ENCODE measurements at places on chromosomes 7 and 10.

- DNase-seq = no peak
These were observed 239.5 kb upstream of the FOXP2 start for GRCh38 chr7:114175125-114175524.

- DNase-seq = no peak
These were observed 67.5 kb downstream of the ATXN7L1 start for GRCh38 chr7:105808703-105809590.

- DNase-seq = no peak
These were observed 268.4 kb downstream of the TCERG1L start for GRCh38 chr10:131043039-131043691.

GRCh38 chr7:30222515-30223215 is 61.7 kb upstream of the ZNRF2 start:
- DNase-seq = peak; percentile 46

DNA sequence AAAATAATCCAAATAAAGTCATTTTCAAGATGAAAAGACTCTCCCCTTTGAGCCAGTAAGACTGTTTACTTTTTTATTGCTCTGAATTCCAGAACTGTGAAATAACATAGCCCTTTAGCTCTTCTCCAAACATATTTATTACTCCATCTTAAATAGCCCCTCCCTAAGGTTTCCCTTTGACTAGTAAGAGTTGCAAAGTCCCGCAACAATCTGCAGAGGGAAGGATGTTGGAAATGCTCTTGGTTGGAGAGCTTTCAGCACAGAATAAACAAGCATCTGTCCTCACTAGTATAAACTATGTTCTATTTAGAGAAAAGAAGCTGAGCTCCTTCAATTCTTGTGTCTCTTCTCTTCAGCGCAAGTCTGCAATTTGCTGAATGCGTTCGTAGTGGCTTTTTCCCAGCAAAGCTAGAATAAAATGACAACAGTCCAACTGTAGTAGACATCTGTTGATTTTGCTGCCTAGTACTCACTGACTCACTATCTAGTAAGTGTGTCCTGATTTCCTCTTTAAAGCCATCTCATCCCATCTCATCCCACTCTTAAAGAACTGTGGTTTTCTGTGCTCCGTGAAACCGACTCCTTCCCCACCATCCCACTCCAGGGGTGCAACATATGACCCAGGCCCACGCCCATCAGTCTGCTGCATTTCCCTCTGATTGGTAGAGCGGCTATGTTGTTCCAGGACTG is 104.0 kb downstream of the FAM107B start:
- DNase-seq = no peak

DNA sequence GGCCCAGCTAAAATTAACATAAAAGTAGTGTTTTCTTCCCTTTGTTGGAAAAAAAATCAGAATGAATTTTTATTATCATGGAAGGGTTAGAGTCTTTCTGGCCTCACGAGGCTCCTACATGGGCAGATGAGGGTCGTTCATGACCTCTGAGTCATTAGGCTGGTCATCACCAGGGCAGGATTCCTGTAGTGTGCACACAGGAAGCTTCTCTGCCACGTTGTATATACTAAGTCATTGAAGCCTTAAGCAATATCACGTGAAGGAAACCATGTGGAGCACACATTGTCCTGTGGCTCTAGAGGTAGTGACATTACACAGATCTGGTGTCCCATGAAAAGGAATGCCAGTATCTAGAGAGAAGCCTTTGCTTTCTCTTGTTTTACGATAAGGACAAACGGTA is 84.7 kb upstream of the C1QL3 start:
- no peak for DNase-seq

GRCh38 chr7:81659697-81660395 is 110.0 kb downstream of the HGF start:
- no peak for DNase-seq

- DNase-seq = no peak
These were observed 93.6 kb downstream of the ICA1 start for GRCh38 chr7:8168336-8168735.

DNA sequence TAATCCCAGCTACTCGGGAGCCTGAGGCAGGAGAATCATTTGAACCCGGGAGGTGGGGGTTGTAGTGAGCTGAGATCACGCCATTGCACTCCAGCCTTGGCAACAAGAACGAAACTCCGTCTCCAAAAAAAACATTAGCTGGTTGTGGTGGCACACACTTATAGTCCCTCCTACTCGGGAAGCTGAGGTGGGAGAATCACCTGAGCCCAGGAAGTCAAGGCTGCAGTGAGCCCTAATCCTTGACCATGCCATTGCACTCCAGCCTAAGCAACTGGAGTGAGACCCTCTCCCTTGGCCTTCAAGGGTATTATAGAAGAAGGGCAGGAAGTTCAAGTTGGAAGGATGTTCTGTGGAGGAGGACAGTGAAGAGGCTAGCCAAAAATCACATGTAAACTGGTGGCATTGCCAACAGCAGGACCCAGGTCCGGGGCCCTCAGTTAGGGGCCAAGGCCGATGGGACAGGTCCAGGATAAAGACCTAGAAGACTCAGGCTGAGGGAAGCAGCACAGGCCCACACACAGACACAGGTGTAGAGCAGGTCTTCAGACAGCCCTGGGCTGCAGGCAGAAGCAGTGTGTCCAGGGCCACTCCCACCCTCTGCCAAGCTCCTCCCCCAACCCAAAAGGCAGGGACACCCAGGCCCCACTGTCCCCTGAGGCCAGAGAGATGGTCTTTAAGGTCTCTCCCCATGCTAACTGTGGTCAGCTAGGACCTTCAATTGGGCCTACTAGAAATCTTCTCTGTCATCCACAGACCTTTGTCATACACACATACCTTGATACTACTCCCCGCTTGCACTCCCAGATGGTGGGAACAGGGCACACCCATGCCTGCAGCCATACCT is 8.4 kb upstream of the SAMD8 start:
- no peak for DNase-seq

GRCh38 chr7:2572101-2572842 is 13.5 kb downstream of the IQCE start:
- DNase-seq = no peak

- DNase-seq = no peak
These were observed 809 bp upstream of the OGA start for GRCh38 chr10:101818872-101819633.

- no peak for DNase-seq
These were observed 122.0 kb upstream of the PPP2R2D start for GRCh38 chr10:131778842-131779241.

GRCh38 chr10:124027031-124027611 is 66.3 kb downstream of the CHST15 start:
- DNase-seq = no peak

DNA sequence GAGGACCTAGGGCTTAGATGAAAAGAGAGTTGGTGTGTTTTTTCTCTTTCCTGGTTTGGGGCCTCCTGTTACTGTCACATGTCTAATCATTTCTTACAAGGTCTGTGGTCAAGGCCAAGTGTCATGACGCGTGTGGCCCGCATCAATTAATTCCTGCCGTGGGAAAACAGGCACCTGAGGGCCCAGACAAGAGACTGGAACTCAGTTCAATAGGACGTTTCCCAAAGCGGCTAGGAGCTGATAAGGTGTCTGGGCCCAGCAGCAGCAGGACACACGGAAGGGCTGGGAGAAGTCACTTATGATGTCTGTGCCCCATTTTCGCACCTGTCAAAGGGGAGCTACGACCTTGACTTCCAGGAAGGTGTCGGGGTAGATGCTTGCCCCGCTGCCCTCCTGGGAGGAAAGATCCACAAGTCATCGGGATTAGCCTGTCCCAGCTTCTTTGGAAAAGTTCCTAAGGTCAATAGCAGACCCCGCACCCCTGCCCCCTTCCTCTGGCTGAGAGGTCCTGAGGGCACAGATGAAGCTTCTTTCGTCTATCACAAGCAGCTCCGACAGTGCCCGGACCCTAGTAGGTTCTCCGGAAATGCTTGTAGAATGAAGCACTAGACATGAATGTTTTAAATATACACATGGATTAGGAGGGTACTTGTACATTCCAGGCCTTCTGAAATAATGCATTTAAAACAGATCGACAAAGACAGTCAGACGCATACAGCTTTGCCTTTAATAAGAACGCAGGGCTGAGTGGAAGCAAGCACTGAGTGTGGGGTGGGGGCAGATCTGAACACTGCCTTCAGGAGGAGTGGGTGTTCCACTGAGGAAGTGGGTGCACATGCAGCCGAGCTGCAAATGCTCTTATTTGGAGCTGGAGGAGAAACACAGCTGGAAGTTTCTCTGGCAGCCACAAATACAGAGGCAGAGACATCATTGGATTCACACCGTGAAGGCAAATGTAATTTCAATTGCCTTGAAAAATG is 237.5 kb upstream of the GRB10 start:
- DNase-seq = no peak

DNA sequence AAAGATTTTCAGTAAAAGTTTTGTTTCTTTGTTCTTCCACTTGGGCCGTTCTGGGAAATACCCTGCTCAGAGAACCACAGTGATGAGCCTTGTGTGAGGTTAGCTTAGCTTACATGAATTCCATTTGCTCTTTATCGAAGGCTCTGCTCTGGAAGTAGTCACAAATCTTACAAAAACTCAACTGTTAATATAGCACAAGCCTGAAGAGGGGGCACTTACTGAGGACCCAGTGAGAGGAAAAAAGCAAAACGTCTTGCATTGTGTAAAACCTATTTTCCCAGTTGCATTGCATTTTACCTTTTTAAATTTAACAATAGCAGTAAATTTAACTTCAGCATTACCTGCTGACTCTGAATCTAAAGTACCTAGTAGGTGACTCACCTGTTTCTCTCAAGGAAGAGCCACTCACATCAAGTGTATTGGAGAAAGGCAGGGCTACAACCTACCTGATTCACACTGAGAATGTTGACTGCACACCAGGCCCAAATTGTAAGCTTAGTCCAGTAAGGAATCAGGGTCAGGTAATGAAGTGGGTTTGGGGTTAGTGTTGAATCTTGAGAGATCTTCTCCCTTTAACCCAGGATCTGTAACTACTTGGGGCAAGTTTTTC is 42.3 kb downstream of the PPP1R17 start:
- DNase-seq = no peak

DNA sequence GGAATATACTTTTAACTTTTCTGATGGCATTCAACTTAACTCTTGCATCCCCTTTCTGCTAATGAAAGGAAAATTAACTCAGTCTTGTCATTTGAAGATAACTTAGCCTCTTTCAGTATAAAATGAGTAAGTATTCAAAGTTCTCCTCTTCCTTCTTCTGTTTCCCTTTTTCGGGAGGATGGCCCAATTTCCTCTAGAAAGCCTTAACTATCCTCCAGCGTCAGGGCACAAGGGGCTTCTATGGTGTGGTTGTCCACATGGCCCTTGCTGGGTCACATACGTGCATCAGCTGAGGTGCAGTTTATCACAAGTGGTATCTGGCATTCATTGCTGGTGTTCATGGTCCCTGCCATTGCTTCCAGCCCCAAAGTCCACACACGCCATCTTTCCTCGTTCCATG is 17.8 kb upstream of the GSAP start:
- DNase-seq = no peak

DNA sequence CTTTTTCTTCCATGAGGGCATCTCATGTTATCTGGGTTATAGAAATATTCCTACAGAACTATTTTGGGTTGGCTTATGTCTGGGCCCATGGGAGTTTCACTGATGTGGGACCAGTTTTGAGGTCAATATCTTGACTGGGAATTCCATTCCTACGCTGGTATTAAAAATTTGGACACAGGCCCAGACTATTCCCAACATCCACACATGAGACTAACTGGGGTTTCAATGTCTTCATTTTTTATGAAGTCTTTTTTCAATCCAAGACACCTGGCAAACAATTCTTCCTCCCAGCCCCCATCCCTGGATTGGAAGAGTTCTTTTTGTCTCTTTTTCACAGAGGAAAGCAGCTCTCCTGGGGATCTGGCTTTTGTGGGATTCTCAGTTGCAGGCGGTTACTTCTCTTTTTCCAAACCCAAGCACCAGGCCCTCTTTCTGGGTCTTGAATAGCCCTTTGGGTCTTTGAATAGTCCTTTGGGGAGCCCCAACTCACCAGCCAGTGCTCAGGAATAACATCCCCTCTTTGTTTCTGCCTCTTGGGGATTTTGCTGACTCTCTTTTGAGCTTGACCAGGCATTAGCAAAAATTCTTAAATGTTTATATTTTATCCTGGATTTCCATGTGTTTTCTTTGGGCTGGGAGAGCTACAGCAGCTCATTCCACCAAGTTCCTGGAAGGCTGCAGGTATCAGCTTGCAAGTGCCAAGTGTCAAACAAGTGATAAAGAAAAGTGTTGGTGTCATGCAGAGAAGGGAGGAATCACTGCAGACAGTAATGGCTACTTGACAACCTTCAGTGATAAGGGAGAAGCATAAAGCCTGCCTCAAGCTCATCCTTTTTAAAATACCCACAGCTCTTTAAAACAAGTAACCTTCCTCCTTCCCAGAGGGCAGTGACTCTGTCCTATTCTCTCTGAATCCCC is 234.3 kb downstream of the ADAM12 start:
- no peak for DNase-seq

- DNase-seq = no peak
These were observed 129.4 kb upstream of the ZNF746 start for GRCh38 chr7:149626972-149627371.

DNA sequence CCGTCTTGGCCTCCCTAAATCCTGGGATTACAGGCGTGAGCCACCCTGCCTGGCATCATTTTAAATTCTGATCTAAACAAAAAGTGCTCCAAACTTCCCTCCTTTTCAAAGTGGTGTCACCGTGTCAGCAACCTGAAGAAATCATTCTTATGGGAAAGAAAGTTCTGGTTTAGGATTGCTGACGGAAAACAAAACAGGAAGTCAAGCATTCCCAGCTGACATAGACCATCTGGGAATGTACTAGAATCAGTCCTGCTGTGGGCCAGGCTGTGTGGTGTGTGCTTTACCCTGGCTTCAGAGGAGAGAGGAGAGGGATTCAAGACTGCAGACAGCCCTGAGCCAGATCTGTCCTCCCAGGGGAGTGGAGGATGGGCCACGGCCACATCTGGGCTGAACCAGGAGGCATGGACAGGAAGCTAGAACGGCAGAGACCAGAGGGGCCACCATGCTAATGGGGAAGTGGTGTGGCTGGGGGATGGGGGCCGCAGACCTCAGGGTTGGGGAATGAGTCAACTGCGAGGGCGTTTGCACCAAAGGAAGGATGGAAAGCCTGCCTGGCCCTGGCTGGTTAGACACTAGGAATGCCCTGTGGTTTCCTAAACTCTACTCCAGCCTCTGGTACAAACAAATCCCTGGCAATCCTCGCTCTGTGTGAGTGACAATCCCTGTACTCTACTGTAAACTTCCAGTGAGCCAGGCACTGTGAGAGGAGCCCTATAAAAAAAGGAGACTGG is 16.7 kb upstream of the CLIP2 start:
- no peak for DNase-seq

DNA sequence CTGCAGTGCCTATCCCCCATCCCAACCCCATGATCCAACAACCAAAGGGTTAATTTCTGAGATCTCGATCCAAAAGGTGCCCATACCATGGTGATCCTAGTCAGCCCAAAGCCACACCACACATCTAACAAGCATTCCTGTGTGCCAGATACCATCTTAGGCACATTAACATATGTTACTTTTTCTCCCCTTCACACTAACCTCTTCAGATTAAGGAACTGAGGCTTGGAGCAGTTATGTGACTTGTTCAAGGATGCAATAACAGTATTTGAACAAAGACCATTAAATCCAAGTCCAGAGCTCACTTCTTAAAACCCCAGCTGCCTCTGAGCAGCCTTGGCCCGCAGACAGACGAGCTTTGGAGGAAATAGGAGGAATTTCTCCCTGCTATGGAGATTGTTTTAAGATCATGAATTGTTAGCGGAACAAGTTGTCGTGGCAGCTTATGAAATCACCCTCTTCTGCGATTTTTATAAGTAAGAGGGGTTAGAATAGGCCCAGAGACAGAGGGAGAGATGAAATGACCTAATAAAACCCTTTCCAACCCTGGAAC is 327.2 kb downstream of the KCNMA1 start:
- no peak for DNase-seq
